ENCODE measurements at places on chromosomes 1 and 21.
A peak's percentile ranks its signal among the peaks of the same experiment; 100 is the strongest.

GRCh38 chr1:235511470-235512240, 7.4 kb upstream of the B3GALNT2 start:
- DNase-seq: no peak

DNA sequence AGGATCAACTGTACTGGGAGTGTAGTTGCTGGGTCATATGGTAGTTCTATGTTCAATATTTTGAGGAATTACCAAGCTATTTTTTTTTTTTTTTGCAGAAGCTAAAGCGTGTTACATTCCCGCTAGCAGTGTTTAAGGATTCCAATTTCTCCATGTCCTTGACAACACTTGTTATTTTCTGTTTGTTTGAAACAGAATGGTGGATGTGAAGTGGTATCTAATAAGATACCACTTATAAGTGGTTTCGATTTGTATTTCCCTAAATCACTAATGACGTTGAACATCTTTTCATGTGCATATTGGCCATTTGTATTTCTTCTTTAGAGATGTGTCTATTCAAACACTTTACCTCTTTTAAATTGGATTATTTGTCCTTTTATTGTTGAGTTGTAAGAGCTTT, 112.2 kb downstream of the DISP1 start:
- no peak for DNase-seq

DNA sequence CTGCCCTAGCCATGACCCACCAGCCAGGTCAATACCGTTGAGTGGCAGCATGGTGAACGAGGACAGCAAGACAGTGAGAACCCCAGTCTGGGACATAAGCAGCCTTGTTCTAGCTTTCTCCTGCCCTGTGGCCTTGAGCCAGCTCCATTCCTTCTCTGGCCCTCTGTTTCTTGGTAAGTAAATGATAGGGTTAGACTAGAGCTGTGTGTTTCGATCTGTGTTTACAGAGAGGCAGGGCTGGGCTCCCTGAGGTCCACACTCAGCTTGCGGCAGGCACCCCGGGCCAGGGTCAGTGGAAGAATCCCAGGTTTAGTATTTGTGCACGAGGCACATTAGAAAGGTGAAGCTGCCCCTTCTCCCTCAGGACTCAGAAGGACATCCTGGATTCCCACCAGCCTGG, 27.3 kb downstream of the FOXO6 start:
- no peak for DNase-seq

DNA sequence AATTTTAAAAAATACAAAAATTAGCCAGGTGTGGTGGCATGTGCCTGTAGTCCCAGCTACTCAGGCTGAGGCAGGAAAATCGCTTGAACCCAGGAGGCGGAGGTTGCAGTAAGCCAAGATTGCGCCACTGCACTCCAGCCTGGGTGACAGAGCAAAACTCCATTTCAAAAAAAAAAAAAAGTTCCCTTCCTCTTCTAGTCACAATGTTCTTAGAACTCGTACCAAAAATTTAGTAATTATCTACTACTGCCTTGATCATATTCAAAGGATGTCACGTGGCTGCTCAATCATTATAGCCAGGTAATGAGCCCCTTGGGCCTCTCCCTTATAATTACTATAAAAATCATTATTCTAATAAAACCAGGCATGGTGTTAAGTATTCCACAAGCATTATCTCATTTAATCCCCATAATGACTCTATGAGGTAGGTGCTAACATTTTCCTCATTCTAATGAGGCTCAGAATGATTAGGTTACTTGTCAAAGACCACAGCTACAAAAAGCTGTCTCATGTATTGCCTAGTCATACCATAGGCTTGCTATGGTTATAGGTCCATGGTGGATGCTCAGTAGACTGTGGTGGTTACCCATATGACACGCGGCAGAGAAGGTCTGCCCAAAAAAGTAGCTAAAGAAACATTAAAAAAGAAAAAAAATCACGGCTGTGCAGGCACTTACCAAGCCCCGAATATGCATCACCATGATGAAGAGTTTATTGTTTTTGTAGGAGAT, 15.5 kb upstream of the PPP1R15B start:
- DNase-seq: no peak

DNA sequence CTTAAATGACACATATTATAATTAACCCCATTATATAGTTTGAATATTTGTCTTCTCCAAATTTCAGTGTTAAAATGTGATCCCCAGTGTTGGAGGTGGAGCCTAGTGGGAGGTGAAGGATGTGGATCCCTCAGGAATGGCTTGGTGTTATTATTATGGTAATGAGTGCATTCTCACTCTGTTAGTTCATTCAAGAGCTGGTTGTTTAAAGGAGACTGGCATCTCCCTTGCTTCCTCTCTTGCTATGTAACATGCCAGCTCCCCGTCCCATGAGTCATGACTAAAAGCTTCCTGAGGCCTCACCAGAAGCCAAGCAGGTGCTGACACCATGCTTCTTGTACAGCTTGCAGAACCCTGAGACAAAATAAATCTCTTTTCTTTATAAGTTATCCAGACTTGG, 1612.7 kb downstream of the AMY1C start:
- DNase-seq: no peak

- DNase-seq: peak; percentile 93
Observed at GRCh38 chr1:24413350-24414163, at the start of gene STPG1. STPG1 (minus strand) TSS chr1:24413782; CDS start chr1:24401388, 12,394 bp downstream.

- no peak for DNase-seq
Observed at GRCh38 chr1:43531107-43531905, 623 bp downstream of the PTPRF start.

- no peak for DNase-seq
Observed at GRCh38 chr1:117817629-117818028, 111.8 kb downstream of the GDAP2 start.

- peak; percentile 79 for DNase-seq
Observed at GRCh38 chr1:204513117-204513716, 3.0 kb upstream of the MDM4 start.

GRCh38 chr1:13733711-13734110, 33.7 kb downstream of the PRDM2 start:
- DNase-seq: no peak

- DNase-seq: peak; percentile 52
Observed at GRCh38 chr1:27773826-27774445, 917 bp downstream of the STX12 start.

Data from CD4-positive, alpha-beta T cell treated with Interleukin-2 at 100 ng/mL for 4 hours (primary cell).